ENCODE measurements at places on chromosomes 5 and 9.

DNA sequence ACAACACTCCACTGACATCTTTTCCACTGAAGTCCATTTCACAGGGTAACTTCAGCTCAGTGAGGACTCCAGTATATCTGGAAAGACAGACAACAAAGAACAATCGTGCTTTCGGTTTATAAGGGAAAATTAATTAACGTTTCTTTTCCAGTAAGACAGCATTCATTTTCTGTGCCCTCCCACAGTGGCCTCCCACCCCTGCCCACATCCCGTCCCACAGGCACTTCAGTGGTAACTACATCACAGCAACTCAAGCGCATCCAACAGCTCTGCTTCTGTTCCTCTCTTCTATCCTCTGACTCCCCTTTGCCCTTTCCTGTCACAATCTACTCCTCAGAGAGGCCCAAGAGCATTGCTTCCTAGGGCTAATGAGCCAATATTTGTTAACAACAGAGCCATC, 40.3 kb downstream of the GLDC start:
- no peak for DNase-seq

DNA sequence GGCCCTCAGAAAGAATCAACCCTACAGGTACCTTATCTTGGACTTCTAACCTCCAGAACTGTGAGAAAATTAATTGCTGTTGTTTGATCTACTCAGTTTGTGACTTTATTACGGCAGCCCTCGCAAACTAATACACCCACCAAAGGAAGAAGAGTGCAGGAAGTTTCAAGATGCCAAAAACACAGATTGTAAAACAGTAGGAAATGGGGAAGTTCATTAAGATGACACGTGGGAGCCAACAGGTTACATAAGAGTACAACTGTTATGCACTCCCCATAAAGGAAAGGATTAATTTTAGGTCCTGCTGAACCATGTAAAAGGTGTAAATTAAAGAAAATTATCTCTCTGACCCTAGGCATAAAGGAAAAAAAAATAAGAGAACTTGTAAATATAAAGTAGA, 294.3 kb downstream of the EPB41L4A start:
- no peak for DNase-seq

DNA sequence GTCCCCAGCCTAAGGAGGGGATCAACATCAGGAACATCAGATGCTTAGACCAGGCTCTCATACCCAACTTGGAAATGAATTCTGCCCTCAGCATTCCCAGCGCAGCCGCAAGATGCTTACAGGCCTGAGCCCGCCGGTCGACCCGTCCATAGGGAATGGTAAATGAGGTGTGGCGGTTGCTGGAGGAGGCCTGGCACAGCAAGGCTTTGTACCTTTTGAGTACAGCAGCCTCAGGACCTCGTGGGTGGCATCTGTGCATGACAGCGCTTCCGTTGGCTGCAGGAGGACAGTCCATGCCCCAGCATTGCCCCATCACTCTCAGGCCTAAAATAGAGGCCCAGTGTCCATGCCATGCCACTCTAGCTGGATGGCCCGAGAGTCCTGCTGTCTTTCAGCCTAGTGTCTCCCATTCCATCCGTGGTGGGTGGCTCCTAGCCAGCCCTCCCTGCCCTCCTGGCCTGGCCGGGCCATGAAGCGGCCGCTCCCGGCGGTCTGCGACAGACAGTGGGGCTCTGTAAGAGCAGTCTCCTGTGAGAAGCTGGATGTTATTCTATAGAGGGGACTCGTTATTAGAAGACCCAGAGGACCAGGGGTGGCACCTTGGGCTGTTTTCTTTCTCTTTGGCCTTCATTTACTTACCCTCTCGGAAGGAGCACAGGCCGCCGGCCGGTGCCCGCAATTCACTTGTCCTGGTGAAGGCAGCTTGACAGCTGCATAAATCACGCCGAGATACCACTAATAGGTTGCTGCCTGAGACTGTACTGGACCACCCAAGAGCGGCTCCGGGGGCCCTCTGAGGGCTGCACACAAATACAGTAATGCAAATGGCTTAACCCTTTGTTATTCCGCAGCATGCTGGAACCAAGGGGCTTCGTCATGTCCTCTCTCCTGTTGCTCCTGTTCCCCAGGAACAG, 223.5 kb upstream of the TUT7 start:
- DNase-seq, result no peak

GRCh38 chr9:7318920-7319319, 480.7 kb downstream of the DMAC1 start:
- no peak for DNase-seq

- DNase-seq, result no peak
These were observed 7.6 kb downstream of the LMX1B start for GRCh38 chr9:126621061-126621918.

DNA sequence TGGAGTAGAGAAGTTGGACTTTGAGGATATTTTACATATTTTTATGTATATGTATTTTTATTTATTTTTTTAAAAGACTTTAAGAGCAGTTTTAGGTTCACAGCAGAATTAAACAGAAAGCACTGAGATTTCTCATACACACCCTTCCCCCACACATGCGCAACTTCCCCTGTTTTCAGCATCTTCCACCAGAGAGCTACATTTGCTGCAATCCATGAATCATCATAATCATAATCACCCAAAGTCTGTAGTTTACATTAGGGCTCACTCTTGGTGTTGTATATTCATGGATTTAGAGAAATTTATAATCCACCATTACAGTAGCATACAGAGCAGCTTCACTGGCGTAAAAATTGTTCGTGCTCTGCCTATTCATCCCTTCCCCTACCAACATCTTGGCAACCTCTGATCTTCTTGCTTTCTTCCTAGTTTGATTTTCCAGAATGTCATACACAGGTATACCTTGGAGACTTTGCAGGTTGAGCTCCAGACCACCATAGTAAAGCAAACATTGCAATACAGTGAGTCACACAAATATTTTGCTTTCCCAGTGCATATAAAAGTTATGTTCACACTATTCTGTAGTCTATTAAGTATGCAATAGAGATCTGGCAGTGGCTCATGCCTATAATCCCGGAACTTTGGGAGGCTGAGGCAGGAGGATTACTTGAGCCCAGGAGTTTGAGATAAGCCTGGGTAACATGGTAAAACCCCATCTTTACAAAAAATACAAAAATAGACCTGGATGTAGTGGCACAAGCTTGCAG, 9.6 kb upstream of the CCDC171 start:
- no peak for DNase-seq
